ENCODE measurements at places on chromosomes 1 and 21.
A peak's percentile ranks its signal among the peaks of the same experiment; 100 is the strongest.

GRCh38 chr1:115544131-115544530, 97.6 kb upstream of the VANGL1 start:
- DNase-seq, result peak; percentile 18

GRCh38 chr1:195663549-195664280, 944.5 kb downstream of the KCNT2 start:
- DNase-seq, result peak; percentile 52

- DNase-seq, result no peak
Observed at GRCh38 chr1:66353257-66353656, 180.7 kb upstream of the SGIP1 start.

- DNase-seq, result no peak
Observed at GRCh38 chr1:207658904-207659485, 14.1 kb downstream of the CR1L start.

DNA sequence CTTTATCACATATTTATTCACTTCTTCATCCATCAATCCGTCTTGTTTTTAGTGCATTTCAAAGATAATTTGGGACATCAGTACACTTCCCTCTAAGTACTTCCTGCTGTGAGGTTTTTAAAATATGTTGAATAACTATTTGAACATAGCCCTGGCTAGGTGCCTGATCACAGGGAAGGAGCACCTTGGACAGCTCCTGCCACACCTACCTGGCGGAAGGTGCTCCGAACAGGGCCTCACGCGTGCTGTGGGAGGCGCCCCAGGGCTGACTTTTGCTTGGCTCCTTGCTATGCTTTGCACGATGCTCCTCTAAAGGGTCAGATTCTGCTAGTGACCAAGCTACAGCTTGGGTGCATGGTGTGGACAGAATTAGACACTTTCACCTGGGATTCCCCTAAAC, 4.9 kb upstream of the ATXN7L2 start:
- no peak for DNase-seq

DNA sequence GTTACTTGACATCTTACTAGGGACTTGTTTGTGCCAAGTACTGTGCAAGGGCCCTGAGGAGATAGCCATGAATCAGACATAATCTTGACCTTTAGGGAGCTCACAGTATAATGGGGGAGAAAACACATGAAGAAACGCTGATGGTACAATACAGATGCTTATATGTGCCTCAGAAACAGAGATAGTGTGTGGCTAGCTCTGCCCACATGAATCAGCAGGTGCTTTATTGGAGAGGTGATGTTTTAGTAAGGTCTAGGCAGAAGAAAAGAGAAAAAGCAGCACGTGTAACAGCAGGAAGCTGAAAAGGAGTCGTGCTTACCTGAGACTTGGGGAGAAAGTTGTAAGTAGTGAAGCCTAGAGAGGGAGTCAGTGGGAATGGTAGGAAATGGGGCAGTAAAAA, 60.6 kb upstream of the LMO4 start:
- DNase-seq, result no peak

- no peak for DNase-seq
Observed at GRCh38 chr1:20367116-20367585, 76.5 kb downstream of the VWA5B1 start.

GRCh38 chr1:5809207-5809788, 182.9 kb downstream of the NPHP4 start:
- no peak for DNase-seq

- no peak for DNase-seq
Observed at GRCh38 chr1:79532555-79532954, 526.0 kb upstream of the ADGRL4 start.

- DNase-seq, result no peak
Observed at GRCh38 chr21:44999972-45000636, 60.3 kb downstream of the SLX9 start.
